ENCODE measurements at places on chromosomes 13 and 19.
A peak's percentile ranks its signal among the peaks of the same experiment; 100 is the strongest.

GRCh38 chr13:112558696-112559418, 29.1 kb downstream of the TUBGCP3 start:
- no peak for DNase-seq

- DNase-seq = no peak
Observed at GRCh38 chr13:70816853-70817252, 708.6 kb upstream of the KLHL1 start.

DNA sequence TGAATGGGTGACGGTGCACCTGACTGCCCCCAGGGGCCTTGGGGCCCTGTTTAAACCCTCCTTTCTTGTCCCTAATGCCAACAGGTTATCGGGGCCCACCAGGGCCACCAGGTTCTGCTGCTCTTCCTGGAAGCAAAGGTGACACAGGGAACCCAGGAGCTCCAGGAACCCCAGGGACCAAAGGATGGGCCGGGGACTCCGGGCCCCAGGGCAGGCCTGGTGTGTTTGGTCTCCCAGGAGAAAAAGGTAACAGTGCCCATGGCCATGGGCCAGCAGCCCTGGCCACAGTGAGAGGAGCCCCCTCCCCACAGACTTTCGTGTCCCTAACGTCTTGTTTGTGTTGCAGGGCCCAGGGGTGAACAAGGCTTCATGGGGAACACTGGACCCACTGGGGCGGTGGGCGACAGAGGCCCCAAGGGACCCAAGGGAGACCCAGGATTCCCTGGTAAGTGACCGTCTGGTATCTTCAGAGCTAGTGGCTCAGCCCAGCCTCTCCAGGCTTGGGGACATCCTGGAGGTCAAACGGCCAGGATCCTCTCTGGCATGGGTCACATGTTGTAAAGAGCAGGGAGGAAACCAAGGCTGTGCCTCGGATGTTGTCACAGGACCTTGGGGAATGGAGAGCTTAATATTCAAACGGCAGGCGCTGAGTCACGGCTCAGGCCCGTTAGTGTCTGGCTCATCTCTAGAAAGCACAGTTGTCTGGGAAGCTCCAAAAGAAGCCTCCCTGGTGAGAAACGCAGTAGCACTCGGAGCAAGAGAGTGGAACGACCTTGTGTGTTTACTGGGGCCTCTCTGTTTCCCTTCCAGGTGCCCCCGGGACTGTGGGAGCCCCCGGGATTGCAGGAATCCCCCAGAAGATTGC, 58.3 kb downstream of the RAB20 start:
- no peak for DNase-seq

DNA sequence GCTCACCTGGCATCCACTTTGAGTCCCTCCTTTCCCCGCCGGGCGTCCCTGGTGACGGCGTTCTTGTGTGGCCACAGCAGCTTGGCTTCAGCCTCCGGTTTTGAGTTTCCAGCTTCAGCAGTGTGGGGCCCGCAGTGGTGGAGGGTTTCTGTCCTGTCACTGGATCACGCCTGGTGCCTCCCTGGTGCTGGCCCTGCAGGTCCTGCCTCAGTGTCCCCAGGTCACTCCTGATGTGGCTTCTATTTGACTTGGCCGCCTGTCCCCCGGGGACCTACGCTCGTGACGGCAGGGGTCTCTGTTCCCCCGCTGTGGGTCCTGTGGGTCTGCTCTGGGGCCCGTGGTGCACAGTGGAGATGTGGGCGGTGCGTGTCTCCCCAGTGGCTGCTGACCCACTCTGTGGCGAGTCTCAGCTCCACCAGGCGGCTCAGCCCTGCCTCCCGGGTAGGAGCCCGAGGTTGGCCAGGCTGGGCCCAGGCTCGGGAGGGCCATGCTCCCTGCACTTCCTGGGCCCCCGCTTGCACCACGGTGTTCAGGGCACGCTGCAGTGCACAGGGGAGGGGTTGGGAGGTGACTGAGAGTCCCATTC, 1.9 kb downstream of the ATP4B start:
- peak; percentile 8 for DNase-seq

DNA sequence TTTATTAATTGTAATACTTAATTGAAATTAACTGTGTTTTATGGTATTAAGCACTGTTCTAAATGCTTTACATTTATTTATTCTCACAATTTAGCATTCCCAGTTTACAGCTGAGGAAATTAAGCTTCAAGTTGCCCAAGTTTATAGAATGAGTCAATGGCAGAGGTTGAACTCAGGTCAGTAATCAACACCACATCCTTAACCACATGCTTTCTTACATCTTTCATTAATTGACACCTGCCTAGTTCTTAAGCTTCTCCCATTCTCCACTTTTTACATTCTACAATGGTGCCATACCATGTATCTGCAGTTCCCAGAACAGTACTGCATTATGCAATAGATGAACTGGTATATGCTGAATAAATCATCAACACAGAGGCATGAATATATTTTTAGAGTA, 11.7 kb upstream of the RBM26 start:
- no peak for DNase-seq

DNA sequence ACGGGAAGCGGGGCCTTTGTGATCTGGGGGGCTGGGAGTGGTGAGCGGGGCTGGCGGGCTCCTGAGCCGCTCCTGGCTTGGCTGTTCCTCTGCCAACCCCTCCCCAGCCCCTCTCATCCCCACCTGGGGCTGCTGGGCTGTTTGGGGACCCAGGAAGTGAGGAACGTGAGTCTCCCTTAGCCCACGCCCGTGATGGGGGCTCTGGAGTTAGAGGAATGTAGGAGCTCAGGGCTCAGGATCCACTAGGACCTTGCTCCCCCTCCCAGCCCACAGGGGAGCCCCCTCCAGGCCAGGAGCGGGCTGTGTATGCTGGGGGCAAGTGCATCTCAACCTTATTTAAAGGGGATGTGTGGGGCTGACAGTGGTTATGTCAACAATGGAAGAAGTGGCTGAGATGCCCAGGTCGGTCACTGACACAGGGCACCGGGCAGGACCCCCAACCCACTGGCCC, 134.1 kb downstream of the URI1 start:
- no peak for DNase-seq

GRCh38 chr13:51614350-51614786, 30.1 kb downstream of the WDFY2 start:
- peak; percentile 28 for DNase-seq

- peak; percentile 19 for DNase-seq
Observed at GRCh38 chr13:73708393-73708985, 425.7 kb downstream of the KLF12 start.

DNA sequence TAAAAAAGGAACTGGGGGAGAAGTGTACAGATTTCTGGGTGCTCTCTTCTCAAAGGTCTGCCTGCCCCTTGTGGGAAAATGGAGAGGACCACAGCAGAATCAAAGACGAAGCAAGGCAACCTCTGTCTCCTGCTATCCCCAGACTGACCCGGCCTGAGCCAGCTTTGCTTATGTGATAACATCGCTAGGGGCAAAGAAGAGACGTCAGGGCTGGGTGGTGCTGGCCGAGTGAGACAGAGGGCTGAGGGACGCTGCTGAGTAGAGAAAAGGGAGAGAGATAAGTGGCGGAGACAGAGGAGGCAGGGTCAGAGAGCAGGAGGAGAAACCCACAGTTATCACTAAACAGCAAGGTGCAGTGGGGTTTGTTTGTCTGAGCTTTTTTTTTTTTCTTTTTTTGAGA, 4.6 kb upstream of the MUC16 start:
- no peak for DNase-seq

DNA sequence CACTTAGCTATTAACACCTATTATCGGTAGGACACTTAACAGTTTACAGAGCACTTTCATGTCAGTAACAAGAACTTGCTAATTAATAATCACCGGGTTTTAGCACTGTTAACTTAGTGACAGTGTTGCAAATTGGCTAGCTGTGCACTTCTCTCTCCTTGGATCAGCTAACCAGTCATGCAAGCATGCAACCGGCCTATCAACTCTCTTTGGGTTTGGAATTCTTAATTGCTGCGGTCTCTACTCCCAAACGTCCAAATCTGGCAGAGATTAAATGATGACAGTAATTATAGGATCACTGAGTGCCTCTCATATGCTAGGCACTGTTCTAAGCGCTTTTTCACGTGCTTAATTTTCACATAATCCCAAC, 1.2 kb downstream of the EPS15L1 start:
- DNase-seq = no peak

DNA sequence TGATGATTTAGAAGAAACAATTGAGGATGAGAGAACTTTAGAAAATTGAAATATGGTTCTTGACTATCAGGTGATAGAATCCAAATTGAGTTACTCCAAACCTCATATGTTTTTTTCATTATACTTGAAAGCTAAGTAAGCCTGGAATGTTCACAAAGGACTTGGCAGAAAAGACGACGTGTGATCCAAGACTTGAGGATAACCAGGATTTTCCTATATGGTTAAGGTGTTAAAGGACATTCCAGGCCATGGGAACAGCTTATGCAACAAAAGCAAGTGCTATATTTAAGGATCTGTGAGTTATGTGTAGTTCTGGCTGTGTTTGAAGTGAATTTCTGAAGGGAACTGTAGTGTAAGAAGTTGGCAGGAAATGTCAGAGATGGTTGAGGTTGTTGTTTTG, 52.5 kb downstream of the SLITRK1 start:
- DNase-seq = no peak

GRCh38 chr13:51260154-51260553, 38.0 kb downstream of the FAM124A start:
- DNase-seq = no peak

- DNase-seq = peak; percentile 81
Observed at GRCh38 chr19:7925171-7925851, 624 bp downstream of the CTXN1 start.

Data from uterus (tissue), 4 donors.